ENCODE measurements at places on chromosomes 12 and 14. TPM values are rescaled to one million over a fixed set of nuclear protein-coding genes. Genes with fewer than 3 reads are reported as not detected.

Gene VDR
- total RNA-seq, result 10.7 TPM

Gene SOS2
- 14.0 TPM for total RNA-seq

Gene KCNC2
- total RNA-seq, result not detected

Gene TSPAN8
- total RNA-seq, result not detected

Gene CBLN3
- 1.4 TPM for total RNA-seq

Gene REP15
- 6.3 TPM for total RNA-seq

Gene SLC17A8
- total RNA-seq, result under 0.01 TPM

Gene UNC79
- under 0.01 TPM for total RNA-seq

Gene LYSET
- total RNA-seq, result 7.2 TPM

Gene RERG
- not detected for total RNA-seq

Gene COCH
- 1.1 TPM for total RNA-seq

Gene ACRBP
- 0.78 TPM for total RNA-seq

Gene CD69
- total RNA-seq, result not detected

Gene TIGAR
- total RNA-seq, result 9.0 TPM

Gene COX8C
- not detected for total RNA-seq

Gene GLT8D2
- 13.2 TPM for total RNA-seq

Gene LBHD2
- total RNA-seq, result not detected

Gene CLEC7A
- total RNA-seq, result not detected

Gene PTHLH
- 0.73 TPM for total RNA-seq

Gene RBP5
- not detected for total RNA-seq

Gene SLC10A1
- total RNA-seq, result not detected

Gene COL2A1
- total RNA-seq, result not detected

Gene GPD1
- total RNA-seq, result 0.37 TPM

Gene LPAR5
- total RNA-seq, result not detected

Gene NIN
- total RNA-seq, result 49.1 TPM

Gene LMO3
- 14.3 TPM for total RNA-seq

Gene GPR162
- 0.73 TPM for total RNA-seq

Gene TAS2R9
- total RNA-seq, result not detected

Gene ACOT6
- not detected for total RNA-seq

Gene MMP14
- total RNA-seq, result 373 TPM

Gene GUCY2C
- not detected for total RNA-seq

Gene KLHDC1
- total RNA-seq, result 2.9 TPM

Gene FOXN4
- not detected for total RNA-seq

Gene NFKBIA
- 87.5 TPM for total RNA-seq

Gene MGP
- total RNA-seq, result 0.73 TPM

Gene IL26
- not detected for total RNA-seq

Gene P3H3
- total RNA-seq, result 49.3 TPM

Gene MYH6
- not detected for total RNA-seq

Gene OR4E2
- total RNA-seq, result not detected

Gene PZP
- not detected for total RNA-seq
